Activated CD4-positive, alpha-beta T cell treated with anti-CD3 and anti-CD28 coated beads, Interleukin-2, amount 50 U/mL, for 48 hours (primary cell): ENCODE measurements at places on chromosomes 2 and 18.

GRCh38 chr2:23002234-23002633 is 382.7 kb upstream of the KLHL29 start:
- no peak for DNase-seq

DNA sequence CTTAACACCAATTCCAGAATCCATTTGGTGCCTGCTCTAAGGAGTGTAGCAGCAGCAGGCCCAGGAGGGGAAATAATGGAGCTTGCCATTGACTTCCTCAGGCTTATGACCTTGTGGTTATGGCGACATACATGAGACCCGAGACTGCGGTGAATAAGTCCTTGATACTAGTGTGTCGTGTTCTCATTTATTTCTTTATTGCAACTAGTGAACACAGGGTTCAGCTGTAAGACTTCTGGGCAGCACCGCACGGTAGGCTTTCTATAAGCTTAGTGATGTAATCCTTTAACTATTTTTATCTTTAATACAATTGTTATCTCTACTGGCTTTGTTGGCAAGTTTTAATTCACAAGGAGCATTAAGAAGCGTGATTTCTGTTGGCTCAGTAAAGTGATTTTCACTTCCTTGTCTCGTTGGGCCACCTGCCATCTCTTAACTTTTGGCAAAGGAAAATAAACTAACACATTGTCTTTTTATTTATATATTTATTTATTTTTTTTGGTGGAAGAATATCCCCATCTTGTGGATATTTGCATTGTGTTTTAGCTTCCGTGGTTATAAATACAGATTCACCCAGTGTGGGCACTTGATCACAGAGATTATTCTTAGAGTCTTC is 139.8 kb downstream of the LTBP1 start:
- no peak for DNase-seq

- DNase-seq = no peak
These were observed 17.0 kb downstream of the TNFAIP6 start for GRCh38 chr2:151374436-151374835.

GRCh38 chr2:13676269-13676668 is 956.2 kb upstream of the LRATD1 start:
- DNase-seq = no peak

DNA sequence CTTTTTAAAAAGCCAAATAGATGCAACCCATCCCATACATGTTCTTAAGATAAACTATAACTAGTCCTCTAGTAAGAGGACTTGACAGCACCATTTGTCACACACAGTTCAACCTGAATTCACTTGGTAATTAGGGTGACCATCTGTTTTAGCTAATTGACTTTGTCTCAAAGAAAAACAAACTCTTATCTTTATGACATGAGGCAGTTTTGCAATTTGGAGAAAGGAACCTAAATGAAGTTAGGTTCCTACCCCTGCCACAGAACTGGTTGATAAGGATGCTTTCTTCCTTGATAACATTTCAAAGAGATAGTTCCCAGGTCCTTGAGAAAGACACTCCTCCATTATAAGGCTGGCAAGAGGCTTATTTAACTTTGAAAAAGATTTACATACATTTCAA is 57.4 kb upstream of the LRRTM1 start:
- no peak for DNase-seq

- peak; percentile 61 for DNase-seq
These were observed 1.2 kb downstream of the RTKN start for GRCh38 chr2:74440378-74441169.

GRCh38 chr2:118062669-118063068 is 25.6 kb upstream of the INSIG2 start:
- DNase-seq = no peak

- no peak for DNase-seq
These were observed 52.1 kb downstream of the VIL1 start for GRCh38 chr2:218471036-218471435.

DNA sequence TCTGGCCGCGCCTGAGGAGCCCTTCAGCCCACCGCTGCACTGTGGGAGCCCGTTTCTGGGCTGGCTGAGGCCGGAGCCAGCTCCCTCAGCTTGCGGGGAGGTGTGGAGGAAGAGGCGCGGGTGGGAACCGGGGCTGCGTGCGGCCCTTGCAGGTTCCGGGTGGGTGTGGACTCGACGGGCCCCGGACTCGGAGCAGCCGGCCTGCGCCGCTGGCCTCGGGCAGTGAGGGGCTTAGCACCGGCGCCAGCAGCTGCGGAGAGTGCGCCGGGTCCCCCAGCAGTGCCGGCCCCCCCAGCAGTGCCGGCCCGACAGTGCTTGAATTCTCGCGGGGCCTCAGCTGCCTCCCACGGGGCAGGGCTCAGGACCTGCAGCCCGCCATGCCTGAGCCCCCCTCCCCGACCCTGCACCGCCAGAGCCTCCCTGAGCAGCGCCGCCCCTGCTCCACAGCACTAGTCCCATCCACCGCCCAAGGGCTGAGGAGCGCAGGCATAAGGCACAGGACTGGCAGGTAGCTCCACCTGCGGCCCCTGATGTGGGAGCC is 534.2 kb downstream of the ZNF804A start:
- DNase-seq = no peak

- no peak for DNase-seq
These were observed 1177.4 kb upstream of the LRRTM1 start for GRCh38 chr2:81481994-81482368.

GRCh38 chr2:102141970-102142828 is at the start of gene IL1R1:
Gene IL1R1, plus strand, starts transcription at chr2:102142746. Its CDS starts 14,979 bp downstream, at chr2:102157725.
- peak; percentile 43 for DNase-seq

GRCh38 chr2:25328152-25329085 is 13.3 kb downstream of the DNMT3A start:
- no peak for DNase-seq
